ENCODE measurements at places on chromosomes 1 and 21. TPM values are rescaled to one million over a fixed set of nuclear protein-coding genes. Genes with fewer than 3 reads are reported as not detected.

DNA sequence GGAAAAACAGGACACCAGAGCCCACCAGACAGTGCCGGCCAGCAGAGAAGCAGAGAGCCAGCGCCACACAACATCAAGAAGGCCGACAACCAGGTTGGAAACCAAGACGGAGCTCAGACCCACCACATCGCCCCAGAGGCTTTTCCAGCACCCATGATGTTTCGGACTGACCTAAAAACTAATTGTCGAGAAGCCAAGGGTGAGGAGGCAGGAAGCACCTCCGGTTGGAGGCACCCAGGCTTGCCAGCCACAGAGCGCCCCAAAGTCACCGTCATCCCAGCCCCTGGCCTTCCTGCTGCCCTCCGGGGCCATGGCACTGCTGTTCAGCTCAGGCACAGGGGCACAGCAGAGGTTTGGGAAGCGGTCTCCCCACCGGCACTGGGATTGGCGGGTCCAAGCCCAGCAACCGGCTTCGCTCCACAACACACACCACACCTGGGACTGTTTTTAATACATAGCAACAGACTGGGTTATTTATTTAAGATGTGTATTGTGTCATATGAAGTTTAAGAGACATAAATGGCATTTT, 67.2 kb downstream of the SLC37A1 start:
- no peak for DNase-seq
- H3K36me3 ChIP-seq: no peaks in the 10 kb centered on the region
- H3K4me1 ChIP-seq: no peaks in the 10 kb centered on the region
- H3K27ac ChIP-seq: no peak overlapping the region
- no peaks in the 10 kb centered on the region for H3K27me3 ChIP-seq

Gene CRB1
- total RNA-seq: 0.07 TPM

GRCh38 chr1:183543619-183544204, 46.5 kb downstream of the NCF2 start:
- no peak overlapping the region for H3K4me3 ChIP-seq
- H3K27ac ChIP-seq: no peak overlapping the region
- H3K4me1 ChIP-seq: peaks cover 3% of the 10 kb centered on the region
- DNase-seq: peak; percentile 23
- H3K27me3 ChIP-seq: no peaks in the 10 kb centered on the region

DNA sequence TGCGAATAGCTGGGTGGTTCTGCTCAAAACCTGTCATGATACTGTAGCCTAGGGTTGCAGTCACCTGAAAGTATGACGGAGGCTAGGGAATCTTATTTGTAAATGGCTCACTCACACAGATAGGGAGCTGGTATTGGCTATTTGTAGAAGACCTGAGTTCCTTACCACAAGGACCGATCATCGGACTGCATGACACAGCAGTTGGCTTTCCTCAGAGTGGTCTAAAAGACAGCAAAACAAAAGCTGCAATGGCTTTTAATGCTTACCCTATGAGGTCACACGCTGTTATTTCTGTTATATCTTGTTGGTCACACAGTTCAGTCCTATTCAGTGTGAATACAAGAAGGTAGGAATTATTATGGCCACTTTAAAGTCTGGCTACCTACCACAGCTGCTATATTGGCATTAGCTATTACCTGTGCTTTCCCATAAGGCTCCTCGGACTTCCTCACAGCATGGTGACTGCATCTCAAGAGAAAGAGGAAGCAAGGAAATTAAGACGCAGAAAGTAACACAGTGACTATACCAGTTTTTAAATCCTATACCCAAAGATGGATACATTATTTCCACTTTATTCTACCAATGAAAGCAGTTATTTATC, 68.4 kb upstream of the LRRC7 start:
- no peak for DNase-seq
- no peak overlapping the region for H3K4me3 ChIP-seq
- H3K27me3 ChIP-seq: peaks cover 11% of the 10 kb centered on the region
- no peaks in the 10 kb centered on the region for H3K36me3 ChIP-seq
- no peak overlapping the region for H3K27ac ChIP-seq
- no peaks in the 10 kb centered on the region for H3K4me1 ChIP-seq

DNA sequence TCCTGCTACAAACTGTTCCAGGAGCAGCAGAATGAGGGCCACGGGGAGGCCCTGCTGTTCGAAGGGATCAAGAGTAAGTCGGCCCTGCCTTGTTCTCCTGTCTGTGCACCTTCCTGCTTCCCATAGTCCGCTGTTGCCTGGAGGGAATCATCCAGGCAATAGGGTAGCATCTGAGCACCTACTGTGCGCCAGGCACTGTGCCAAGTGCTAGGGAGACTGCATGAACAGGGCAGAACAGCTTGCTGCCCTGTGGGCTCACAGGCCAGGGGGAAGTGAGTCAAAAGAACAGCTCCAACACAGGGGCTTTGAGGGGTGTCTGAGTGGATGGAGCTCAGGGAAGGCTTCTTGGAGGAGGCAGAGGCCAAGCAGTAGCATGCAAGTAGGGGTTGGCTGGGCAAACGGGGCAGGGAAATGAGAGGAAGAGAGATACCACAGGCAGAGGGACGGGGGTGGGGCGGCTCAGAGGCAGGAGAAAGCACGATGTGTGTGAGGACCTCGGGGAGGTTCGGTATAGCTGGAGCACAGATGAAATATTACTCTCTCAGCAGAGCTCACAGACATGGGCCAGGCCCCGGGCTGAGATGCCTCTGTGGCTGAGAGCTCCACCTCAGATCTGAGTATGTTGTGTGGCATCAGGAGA, 15.5 kb upstream of the PADI6 start:
- H3K4me3 ChIP-seq: no peak overlapping the region
- DNase-seq: no peak
- H3K27me3 ChIP-seq: no peaks in the 10 kb centered on the region
- no peak overlapping the region for H3K27ac ChIP-seq
- H3K36me3 ChIP-seq: no peaks in the 10 kb centered on the region
- no peaks in the 10 kb centered on the region for H3K4me1 ChIP-seq

Gene TMPRSS3
- not detected for total RNA-seq

Gene DONSON
- 31.7 TPM for total RNA-seq

GRCh38 chr1:24417681-24418080, 2.1 kb downstream of the NIPAL3 start:
- no peak for DNase-seq
- 0 out of 2 replicates have a peak, but pooled peaks cover 2% of the 10 kb centered on the region for H3K36me3 ChIP-seq
- H3K27me3 ChIP-seq: no peaks in the 10 kb centered on the region
- H3K4me3 ChIP-seq: no peak overlapping the region
- H3K4me1 ChIP-seq: peaks cover 32% of the 10 kb centered on the region

- H3K36me3 ChIP-seq: no peaks in the 10 kb centered on the region
- peaks cover 1% of the 10 kb centered on the region for H3K4me1 ChIP-seq
- no peak within 1 kb of the TSS for H3K4me3 ChIP-seq
- H3K27me3 ChIP-seq: peaks cover 21% of the 10 kb centered on the region
Measured at GRCh38 chr1:90716552-90717355, at the start of gene BARHL2. BARHL2 (minus strand) TSS chr1:90717302; CDS start chr1:90717195, 107 bp downstream.

Gene LCE3D
- total RNA-seq: not detected

Gene ASTN1
- 0.42 TPM for total RNA-seq

GRCh38 chr1:14037101-14037847, 337.3 kb downstream of the PRDM2 start:
- DNase-seq: no peak
- H3K27ac ChIP-seq: no peak overlapping the region
- H3K36me3 ChIP-seq: no peaks in the 10 kb centered on the region
- H3K27me3 ChIP-seq: no peaks in the 10 kb centered on the region
- peaks cover 6% of the 10 kb centered on the region for H3K4me1 ChIP-seq

Gene PPM1J
- total RNA-seq: 7.5 TPM

GRCh38 chr1:234746798-234747196, 136.8 kb upstream of the IRF2BP2 start:
- H3K36me3 ChIP-seq: no peaks in the 10 kb centered on the region
- H3K4me3 ChIP-seq: no peak overlapping the region
- no peaks in the 10 kb centered on the region for H3K27me3 ChIP-seq
- no peak overlapping the region for H3K27ac ChIP-seq
- peak; percentile 38 for DNase-seq
- H3K4me1 ChIP-seq: peaks cover 19% of the 10 kb centered on the region

Gene RBP7
- 45.6 TPM for total RNA-seq

Gene CR1
- 0.07 TPM for total RNA-seq

Data from HCT116 (cell line).